ENCODE measurements at places on chromosomes 12 and 14.

DNA sequence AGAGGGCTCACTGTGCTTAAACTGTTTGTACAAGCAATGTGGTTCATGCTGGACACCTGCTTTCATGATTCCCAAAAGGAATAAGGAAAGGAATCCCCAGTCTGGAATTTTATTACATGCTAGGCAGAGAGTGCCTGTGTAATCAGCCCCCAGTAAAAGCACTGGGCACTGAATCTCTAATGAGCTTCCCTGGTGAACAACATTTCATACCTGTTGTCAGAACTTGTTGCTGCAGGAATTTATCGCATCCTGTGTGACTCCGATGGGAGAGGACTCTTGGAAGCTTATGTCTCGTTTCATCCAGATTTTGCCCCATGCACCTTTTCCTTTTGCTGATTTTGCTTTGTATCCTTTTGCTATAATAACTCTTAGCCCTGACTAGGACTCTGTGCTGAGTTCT is 190.2 kb upstream of the HMGA2 start:
- no peak for DNase-seq

- no peak for DNase-seq
Observed at GRCh38 chr12:20089077-20089476, 279.3 kb upstream of the PDE3A start.

DNA sequence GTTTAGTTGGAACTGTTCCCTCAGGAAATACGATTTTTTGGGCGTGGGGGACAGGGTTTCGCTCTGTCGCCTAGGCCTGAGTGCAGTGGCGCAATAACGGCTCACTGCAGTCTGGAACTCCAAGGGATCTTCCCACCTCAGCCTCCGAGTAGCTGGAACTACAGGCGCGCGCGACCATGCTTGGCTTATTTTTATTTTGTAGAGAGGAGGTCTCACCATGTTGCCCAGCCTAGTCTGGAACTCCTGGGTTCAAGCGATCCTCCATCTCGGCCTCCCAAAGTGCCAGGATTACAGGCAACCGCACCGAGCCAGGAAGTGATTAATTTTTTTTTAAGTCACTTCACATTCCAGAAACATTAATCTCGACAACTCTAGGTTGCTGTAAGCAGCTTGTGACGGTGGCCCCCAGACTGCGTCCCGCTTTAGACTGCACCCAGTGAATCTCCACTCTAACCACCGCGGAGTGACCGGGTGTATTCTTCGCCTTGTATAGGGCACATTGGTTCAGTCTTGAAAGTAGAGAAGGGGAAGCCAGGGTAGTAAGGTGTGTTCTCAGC is 830 bp upstream of the MIS18BP1 start:
- DNase-seq = no peak

DNA sequence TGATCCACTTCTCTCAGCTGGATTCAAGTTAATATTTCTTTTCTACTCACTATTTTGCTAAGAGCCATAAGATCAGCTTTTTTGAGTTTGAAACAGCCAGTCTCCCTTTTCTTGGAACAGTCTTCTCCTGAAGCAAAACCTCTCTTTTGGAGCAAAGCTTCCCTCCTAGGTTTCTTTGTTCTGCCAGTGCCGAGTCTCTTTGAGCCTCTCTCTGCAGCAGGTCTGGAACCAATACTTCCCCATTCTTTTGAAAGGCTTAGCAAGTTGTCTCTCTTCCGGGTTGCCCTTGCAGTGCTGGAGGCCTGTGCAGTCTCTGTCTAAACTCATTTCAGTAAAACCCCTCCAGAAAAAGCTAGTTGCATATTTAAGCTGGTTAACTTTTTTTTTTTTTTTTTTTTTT is 454.8 kb downstream of the NOVA1 start:
- DNase-seq = no peak

- no peak for DNase-seq
Observed at GRCh38 chr12:12800406-12801180, 12.6 kb upstream of the DDX47 start.

DNA sequence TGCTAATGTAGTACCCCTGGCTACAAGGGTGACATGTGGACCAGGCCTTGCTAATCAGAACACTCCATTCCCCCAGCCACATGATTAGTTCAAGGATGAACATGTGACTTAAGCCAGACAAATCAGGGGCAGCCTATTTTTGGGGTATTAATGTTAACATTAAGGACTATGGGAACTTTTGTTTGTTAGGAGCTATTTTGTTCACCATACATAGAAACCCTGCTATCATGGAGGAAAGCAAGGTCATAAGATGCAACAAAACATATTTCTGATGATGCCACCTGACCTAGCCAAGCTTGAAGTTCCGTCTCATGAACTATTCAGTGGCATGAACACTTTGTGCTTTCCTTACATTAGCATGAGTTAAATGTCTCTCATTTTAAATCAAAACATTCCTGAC is 90.8 kb upstream of the PELI2 start:
- DNase-seq = no peak

DNA sequence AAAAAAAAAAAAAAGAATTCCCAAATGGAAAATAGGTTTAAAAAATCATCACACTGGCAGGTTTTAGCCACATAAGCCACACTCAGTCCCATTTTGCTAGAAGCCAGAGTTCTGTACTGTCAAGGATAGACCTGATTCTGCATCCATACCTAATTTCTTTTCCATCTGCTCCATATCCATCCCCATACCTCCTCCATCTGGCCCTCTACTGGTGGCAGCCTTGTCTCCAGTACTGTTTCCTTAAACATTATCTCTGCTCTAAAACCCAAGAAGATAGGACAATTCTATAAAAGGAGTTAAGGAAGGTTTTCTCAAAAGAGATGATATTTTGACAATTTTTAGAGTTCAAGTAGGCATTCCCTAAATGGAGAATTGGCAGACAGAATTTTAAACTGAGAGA is 26.0 kb upstream of the RXYLT1 start:
- no peak for DNase-seq
